Femur (tissue), 1 donor: ENCODE measurements at places on chromosomes 2 and 18.

- peak; percentile 83 for DNase-seq
Observed at GRCh38 chr2:65300761-65301711, 73.4 kb downstream of the ACTR2 start.

DNA sequence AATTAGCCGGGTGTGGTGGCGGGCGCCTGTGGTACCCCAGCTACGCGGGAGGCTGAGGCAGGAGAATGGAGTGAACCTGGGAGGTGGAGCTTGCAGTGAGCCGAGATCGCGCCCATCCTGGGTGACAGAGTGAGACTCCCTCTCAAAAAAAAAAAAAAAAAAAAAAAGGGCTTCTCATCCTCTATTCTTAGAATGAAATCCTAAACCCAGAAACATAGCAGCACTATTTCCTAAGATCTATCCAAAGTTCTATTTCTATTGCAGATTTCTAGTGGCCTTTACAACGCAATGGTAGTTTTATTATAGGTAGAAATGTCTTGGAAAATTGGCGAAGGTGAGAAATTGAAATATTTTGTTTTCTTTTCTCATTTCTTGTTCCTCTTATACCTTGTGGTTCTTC is 501.0 kb upstream of the SETBP1 start:
- DNase-seq: no peak

- DNase-seq: no peak
Observed at GRCh38 chr2:173033084-173033483, 42.6 kb upstream of the MAP3K20 start.

DNA sequence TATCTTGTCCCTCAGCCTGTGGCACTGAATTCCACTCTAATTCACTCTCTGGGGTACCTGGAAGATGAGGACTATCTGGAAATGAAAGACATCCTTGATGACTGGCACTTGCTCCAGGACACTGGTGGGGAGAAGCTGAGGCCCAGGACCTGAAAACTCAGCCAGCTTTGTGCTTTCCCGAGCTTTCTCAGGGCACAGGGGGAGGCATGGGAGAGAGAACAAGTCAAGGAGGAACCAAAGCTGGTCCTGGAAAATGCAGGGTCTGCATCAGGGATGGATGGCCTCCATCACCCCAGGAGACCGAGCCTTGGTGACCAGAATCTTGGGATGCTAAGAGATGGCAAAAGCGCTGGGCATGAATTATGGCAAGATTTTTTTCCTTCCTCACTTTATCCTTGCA is 65.1 kb downstream of the MAPK4 start:
- no peak for DNase-seq

GRCh38 chr2:177021706-177022343 is 190.8 kb upstream of the HNRNPA3 start:
- no peak for DNase-seq

- no peak for DNase-seq
Observed at GRCh38 chr18:26233208-26233607, 7.0 kb downstream of the TAF4B start.

DNA sequence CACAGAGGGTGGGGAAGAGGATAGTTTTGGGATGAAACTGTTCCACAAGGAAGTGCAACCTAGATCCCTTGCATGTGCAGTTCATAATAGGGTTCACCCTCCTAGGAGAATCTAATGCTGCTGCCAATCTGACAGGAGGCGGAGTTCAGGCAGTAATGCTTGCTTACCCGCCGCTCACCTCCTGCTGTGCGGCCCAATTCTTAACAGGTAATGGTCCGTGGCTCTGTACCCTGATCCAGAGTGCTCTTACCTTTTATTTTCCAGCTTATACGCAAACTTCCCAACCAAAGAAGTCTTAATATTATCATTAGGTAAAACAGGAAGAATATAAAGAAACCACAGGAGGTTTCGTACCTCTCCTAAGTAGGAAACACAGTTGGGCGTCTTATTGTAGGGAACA is 82.7 kb upstream of the CD302 start:
- no peak for DNase-seq

DNA sequence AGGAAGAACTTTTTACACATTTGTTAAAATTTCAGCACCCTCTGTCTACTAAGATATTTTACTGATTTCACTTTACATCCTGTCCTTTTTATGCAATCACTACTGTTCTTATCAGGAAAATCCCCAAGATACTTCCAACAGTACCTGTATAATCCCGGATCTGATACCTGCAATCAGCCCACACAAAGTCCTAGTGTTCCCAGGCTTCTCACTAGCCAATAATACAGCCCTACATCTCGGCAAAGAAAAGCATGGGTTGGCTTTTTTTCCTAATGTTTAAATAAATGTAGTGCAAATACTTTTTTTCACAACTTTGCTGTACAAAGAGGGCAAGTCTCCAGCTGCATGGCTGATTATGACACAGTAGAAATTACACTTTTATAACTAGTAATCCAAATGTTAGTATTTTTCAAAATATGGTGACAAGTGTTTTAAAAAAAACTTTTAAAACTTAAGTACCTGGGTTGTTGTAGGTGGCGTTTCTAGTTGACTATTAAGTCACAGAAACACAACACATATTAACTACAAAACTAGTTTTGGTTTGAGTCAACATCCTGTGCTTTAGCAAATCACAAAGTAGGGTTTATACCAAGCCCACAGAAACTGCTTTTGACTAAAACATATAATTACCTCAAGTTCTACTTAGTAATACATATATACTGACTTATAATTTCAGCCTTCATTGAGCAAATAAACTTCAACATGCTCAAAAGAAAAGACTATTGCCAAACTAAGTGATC is 19.5 kb downstream of the CNOT11 start:
- DNase-seq: no peak

GRCh38 chr2:210252699-210253606 is 27.7 kb upstream of the ACADL start:
- DNase-seq: no peak

DNA sequence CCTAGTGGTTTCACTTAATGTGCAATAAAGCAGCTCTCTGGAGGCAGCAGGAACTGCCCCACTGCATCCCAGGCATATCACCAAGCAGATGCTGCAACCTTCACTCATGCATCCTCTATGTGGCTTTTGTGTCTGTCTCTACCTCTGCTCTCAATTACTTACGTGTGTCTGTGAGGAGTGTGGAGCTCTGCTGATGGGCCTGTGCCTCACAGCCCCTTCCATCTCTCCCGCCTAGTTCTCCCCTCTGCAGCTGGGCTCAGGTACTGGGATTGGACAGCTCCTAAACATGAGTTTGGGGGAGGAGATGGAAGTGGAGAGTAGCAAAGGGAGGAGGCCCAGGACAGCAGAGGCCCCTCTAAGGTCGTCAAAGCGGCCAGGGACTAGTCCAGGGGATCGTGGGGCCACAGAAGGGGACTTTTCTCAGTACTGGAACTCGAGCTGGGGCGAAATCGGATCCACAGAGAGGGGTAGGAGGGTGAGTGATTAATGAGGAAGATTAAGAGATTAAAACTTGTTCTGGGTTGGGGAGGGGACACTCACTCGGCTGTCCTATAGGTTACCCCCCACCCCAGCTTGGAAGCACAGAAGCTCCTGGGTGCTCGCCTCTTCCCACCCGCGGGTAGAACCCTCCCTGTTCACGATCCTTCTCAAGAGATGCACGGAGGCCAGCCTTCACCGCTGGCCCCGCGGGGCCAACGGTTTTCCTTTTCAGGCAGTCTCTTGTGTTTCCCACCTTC is 2.1 kb upstream of the LBX2 start:
- DNase-seq: no peak

GRCh38 chr18:49460976-49461601 is 644 bp upstream of the DYM start:
- DNase-seq: no peak

DNA sequence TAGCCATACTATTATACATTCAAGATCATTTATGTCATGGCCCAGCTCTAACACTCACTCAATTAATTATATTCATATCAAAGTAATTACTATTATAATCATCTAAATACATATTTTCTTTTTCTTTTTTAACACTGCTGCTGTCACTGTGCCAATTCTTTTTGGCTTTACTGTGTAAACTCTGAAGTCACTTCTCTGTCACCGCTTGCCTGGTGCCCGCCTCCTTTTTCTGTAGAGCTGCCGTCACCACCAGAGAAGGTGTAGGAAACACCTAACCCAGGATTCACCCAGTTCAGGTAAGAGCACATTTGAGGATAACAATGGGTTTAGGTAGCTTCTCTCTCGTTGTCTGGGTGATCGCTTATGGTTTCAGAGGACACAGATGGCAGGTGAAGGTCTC is 93.3 kb downstream of the AOX1 start:
- no peak for DNase-seq

DNA sequence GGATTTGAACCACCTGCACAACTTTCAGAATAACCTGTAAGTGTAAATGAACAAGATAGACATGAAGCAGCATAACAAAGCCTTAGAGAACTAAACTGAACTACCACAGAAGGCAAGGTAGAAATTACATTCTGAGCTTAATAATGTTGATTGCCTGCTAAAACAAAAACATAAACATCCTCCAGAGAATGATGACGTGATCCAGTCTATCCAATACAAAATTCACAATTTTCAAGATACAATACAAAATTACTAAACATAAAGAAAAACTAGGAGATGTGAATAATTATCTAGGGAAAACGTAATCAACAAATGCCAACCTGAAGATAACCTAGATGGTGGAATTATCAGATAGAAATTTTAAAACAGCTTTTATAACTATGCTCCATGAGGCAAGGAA is 40.7 kb upstream of the EGR4 start:
- DNase-seq: no peak

GRCh38 chr18:14937271-14937670 is 189.3 kb downstream of the ANKRD30B start:
- DNase-seq: no peak

GRCh38 chr2:217789003-217789735 is 213.6 kb downstream of the TNS1 start:
- peak; percentile 91 for DNase-seq

- no peak for DNase-seq
Observed at GRCh38 chr2:43576981-43577892, 18.6 kb downstream of the THADA start.

- DNase-seq: peak; percentile 83
Observed at GRCh38 chr2:121810959-121811853, 55.8 kb downstream of the TSN start.

DNA sequence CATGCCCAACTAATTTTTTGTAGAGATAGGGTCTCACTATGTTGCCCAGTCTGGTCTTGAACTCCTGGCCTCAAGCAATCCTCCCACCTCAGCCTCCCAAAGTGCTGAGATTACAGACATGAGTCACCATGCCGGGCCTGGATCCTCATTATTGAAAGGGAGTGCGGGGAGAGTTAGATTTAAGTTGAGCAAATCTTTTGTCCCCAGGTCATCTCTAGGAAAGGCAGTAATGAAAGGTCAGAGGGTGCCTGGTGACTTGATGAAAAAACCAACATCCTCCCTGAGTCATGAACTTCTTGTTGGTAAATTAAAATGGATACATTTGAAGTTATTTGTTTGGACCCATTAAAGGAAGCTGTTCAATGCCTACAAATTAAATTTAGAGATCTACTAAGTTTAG is 25.1 kb downstream of the STAT4 start:
- no peak for DNase-seq

- DNase-seq: no peak
Observed at GRCh38 chr2:241492174-241492565, 16.2 kb downstream of the STK25 start.

DNA sequence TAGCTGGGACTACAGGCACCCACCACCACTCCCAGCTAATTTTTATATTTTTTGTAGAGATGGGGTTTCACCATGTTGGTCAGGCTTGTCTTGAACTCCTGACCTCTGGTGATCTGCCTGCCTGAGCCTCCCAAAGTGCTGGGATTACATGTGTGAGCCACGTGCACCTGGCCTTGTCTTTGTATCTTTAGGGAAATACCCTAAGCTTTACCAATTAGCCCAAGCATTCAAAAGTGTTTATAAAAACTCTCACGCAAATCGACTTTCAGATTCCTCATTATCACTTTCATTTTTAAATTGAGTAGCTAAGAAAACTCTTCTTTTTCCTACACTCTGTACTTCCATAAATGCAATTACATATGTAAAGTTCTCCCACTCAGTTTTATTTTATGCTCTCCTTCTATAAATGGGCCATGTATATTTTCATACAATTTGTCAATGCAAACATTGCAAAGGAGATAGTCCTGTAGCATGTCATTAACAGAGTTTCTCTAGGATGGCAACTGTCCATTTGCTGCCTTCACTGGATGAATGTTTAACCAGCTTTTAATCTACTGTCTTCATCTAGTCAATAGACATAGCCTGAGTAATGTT is 326.2 kb upstream of the LRATD1 start:
- no peak for DNase-seq

GRCh38 chr18:6881034-6881820 is 151.7 kb downstream of the ARHGAP28 start:
- DNase-seq: peak; percentile 79

DNA sequence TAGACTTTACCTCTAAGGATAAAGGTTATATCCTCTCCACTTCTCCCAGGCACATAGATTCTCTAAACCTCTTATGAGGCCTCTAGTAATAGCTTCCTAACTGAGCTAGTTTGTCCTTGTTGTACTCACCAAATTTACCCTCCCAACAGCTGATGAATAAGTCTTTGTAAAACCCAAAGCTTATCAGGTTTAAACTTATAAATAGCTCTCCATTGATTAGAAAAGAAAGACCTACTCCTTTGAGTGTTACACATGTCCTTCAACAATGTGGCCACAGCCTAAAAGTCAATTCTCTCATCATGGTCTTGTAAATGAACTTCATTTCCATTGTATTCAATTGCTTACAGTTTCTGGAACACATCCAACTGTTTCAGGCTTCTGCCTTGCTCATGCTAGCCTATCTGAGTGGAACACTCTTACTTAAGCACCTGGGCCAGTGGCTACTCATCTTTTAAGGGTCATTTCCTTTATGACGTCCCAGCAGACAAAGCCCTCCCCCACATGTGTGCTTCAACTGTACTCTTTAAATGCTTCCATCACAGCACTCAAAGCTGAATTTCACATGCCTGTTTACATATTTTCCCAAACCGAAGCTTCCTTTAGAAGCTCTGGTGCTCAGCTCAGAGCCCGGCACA is 131.6 kb downstream of the CDH2 start:
- no peak for DNase-seq

DNA sequence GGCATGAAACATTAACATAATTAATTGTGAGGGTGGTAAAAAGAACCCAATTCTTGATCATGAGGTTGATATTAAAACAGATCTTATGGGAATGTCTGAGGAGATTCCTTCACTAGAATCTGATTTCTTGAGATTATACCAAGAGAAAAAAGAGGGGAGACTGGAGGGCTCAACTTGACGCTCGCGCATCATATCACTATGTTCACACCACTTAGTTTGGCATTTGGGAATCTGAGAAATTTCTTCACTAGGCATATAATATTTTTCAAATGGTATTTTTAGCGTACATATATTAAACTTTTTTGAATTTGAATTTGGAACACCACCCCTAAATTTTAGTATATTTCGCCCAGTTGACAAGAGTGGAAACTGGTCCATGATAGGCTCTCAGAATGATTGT is 140.1 kb downstream of the SATB2 start:
- DNase-seq: no peak
